ENCODE measurements at places on chromosomes 3 and 15.
A peak's percentile ranks its signal among the peaks of the same experiment; 100 is the strongest.

DNA sequence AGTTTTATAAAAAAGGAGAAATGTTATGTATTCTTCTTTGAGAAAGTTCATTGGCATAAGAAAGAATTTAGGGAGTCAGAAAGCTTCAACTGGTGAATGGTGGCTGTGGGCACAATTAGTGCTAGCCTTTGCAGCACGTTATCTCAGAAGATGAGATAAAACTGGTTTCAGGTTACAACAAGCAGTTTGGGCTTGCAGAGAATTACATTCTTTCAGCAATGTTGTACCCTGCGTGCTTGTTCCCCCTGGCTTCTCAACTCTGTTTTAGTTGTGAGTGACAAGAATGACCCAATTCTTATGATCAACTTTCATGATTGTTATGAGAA is 31.6 kb upstream of the ACP3 start:
- peak; percentile 14 for DNase-seq

DNA sequence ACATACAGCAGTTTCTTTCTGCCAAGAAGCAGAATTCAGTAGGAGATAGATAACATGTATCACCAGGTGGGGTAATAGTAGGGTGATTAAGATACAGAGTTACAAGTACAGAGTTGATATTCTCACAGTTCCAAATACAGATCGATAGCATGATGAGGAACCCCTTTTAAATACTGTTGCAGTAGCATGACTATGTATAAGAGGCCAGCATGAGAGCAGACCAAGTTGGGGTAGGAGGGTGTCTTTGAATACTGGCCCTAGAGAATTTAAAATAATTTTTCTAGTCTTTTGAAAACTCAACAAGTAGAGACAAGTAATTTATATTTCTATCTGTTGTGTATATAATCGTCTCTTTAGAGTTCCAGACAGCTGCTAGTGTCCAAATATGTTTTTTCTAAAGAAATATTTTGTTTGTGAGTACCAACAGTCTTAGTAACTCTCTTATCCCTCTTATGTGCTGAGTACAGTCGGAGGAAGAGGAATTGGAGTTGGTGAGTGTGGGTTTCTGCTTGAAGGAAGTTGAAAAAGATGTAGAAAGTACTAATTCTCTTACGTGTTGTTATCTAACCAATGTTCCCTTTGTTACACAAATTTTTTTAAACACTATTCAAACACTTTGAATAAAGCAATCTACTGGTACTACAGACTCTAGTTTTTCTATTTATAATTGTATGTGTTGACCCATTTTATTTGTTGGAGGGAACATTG is 30.2 kb downstream of the LYSMD4 start:
- DNase-seq = no peak

DNA sequence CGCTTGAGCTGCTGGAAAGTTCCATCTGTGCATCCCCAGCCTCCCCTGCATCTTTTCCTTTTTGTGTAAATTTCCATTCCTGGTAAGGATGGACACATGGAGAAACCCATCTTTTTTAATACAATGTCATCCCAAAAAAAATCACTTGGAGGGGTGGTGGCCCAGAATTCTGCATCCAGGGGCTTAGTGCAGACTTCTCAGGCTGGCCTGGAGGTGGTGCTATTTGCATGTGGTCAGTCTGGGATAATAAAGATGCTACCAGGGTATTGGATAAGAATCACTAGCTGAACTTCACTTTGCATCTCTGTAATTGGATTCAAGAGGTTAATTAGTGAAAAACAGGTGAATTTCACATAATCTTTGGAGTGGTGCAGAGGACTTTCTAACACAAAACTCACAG is 1.8 kb upstream of the ZSCAN2 start:
- DNase-seq = peak; percentile 73

DNA sequence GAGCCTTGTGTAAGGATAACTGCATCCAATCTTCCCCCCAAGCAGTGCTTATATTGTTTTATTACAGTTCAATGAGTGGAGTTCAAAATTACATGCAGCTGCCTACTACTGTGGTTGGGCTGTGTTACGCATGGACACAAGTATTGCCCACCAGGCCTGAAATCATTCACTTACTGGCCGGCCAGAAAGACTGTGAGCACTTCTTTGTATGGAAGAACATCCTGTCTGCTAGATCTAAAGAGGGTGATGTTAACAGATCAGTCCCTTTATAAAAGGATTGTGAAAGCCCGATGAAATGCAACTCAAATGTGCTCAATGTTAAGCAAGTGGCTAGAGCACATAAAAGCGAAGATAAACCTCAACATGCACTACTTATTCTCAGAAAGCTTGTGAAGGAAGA is 132.5 kb downstream of the FOXP1 start:
- DNase-seq = no peak

DNA sequence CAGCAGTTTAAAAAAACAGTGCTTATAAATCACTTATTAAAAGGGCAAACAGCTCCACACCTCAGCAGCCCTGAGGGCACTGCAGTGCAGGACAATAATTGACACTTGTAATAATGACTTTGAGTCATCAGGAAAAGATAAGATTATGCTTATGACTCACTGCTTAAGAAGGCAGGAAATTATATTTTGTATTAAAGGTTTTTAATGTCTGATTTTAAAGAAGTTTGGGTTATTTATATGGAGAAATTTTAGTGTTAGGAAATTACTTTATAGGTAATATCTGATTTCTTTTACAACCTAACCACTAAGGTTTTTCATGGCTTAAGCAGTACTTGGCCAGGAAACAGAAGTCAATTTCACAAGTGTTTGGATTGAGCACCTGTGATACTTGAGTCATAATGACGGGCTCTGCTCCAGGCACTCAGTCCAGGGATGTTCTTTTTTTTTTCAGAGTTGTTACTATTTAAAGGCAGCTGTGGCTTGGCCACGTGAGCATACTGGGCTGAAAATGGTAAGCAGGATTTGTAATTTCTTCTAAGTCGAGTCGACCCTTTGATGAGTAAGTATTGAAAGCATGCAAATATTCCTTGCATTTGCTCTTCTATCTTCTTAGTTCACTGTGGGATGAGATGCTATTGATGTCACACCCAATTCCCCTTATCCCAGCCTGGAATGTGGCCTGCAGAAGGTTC is 21.6 kb upstream of the SLC6A20 start:
- no peak for DNase-seq

- DNase-seq = no peak
Measured at GRCh38 chr15:95968856-95969255, 361.6 kb upstream of the NR2F2 start.

GRCh38 chr15:92934716-92935115 is 34.6 kb downstream of the CHD2 start:
- no peak for DNase-seq

GRCh38 chr3:90018779-90019178 is 911.4 kb downstream of the EPHA3 start:
- DNase-seq = no peak
